ENCODE measurements at places on chromosomes 6 and 20. TPM values are rescaled to one million over a fixed set of nuclear protein-coding genes. Genes with fewer than 3 reads are reported as not detected.

The BPIFB4 gene
- not detected for total RNA-seq

The NOL4L gene
- total RNA-seq, result 15.9 TPM

DNA sequence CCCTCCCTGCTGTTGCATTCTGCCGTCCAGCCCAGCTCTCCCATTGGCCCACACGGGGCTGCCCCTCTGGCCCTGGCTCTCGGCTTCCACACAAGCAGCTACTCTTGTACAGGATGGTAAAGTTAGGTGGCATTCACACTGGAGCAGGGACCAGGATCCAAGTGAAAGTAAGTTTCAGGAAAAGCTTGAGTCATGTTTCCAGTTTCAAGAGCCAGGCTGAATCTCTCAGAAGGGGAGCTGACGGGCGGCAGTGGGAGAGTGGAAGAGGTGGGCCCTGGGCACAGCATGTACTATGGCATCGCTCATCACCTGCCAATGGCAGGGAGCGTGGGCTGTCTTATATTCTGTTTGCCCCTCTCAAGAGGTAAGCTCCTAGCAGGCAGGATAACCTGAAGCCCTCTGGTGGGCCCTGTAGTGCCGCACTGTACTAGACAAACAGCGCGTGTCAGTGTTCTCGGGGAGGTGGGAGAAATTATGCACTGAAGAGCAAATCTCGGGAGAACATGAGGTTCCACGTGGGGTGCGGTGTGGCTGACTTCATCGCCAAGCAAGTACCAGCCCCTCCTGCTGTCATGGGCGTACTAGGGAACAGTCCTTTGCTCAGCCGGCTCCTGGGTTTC, 241.5 kb downstream of the NRN1 start:
- peaks cover 8% of the 10 kb centered on the region for H3K4me1 ChIP-seq
- H3K27me3 ChIP-seq, result no peaks in the 10 kb centered on the region
- no peak for DNase-seq
- no peak overlapping the region for H3K27ac ChIP-seq
- peaks cover 15% of the 10 kb centered on the region for H3K36me3 ChIP-seq

GRCh38 chr20:57481281-57481711, 43.6 kb downstream of the CTCFL start:
- H3K27me3 ChIP-seq, result no peaks in the 10 kb centered on the region
- H3K27ac ChIP-seq, result peak overlapping the region; percentile 44
- H3K36me3 ChIP-seq, result no peaks in the 10 kb centered on the region
- H3K4me3 ChIP-seq, result peak overlapping the region; percentile 45
- peaks cover 34% of the 10 kb centered on the region for H3K4me1 ChIP-seq

DNA sequence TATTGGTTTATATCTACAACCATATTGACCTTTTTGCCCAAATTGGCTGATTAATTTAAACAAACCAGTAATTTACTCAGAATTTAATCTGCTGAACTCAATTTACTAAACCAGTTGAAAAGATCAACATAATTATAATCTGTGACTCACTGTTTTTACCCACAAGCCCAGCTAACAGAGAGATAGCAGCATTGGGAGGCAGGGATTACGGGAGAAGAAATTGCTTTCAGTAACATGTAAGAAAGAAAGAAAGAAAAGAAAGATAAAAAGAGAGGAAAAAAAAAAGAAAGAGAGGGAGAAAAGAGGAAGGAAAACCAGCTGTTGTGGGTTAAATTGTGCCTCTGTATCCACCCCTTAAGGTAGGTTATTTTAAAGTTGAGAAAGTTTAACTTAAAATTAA, 13.3 kb upstream of the RHAG start:
- no peaks in the 10 kb centered on the region for H3K4me1 ChIP-seq
- no peaks in the 10 kb centered on the region for H3K27me3 ChIP-seq
- DNase-seq, result no peak
- no peak overlapping the region for H3K27ac ChIP-seq

DNA sequence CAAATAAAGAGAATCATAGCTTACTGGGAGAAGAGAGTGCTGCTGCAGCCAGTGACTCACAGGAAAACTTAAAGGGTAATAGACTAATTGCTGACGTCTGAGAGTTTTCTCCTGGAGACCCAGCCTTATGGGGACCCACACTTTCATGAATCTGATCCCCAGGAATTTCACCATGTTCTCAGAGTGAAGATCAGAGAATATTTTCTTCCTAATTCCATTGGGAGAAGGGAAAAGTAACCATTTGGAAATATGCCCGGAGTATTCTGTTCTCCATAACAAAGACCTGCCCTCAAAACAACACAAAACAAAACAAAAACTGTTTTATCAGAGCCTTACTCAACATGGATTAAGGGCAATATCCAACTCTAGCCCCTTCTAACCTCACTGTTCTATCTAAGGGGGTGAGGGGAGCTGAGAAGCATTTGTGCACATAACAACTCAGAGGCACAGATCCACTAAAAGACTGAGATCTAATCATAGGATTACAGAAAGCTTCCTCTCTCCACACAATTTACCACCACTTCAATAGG, 168.2 kb upstream of the SSTR4 start:
- H3K4me1 ChIP-seq, result no peaks in the 10 kb centered on the region
- no peak overlapping the region for H3K27ac ChIP-seq
- H3K27me3 ChIP-seq, result no peaks in the 10 kb centered on the region
- no peaks in the 10 kb centered on the region for H3K36me3 ChIP-seq
- H3K4me3 ChIP-seq, result no peak overlapping the region
- DNase-seq, result no peak

GRCh38 chr20:41004531-41005360, 23.9 kb upstream of the TOP1 start:
- no peaks in the 10 kb centered on the region for H3K27me3 ChIP-seq
- no peaks in the 10 kb centered on the region for H3K36me3 ChIP-seq
- H3K4me1 ChIP-seq, result peaks cover 31% of the 10 kb centered on the region
- no peak overlapping the region for H3K27ac ChIP-seq

DNA sequence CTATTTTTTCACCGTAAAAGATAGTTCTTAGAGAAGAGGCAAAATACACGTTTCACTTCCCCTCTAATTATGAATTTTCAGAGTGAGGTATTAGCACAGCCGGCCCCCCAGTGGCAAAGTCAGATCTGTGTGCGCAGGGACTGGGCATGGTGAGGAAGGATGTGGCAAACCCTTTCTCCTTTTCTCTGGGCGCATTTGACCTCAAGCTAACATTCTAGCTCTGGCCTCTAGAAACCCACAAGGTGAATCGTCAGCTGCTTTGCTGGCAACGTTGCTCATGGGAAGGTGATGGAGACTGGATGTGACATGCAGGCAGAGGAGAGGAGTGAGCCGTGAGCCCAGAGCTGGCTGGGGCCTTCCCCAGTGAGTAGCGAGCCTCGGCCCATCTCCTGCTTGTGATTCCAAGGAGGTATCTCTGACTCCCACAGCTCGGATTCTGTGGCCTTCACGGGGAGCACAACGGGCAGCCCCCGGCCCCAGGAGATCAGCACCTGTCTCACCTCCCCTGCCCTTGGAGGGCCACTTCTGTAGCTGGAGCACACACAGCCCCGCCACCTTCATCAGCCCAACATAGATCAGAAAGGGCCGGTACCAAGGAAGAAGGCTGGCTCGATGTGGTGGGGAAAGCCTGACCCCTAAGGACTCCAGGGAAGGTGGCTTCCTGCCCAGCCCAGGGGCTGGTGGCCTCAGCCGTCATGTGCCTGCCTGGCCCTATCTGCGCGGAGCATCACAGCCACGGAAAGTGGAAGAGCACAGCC, 152.8 kb downstream of the TAF4 start:
- H3K4me1 ChIP-seq, result peaks cover 6% of the 10 kb centered on the region
- no peak overlapping the region for H3K27ac ChIP-seq
- no peaks in the 10 kb centered on the region for H3K36me3 ChIP-seq
- DNase-seq, result no peak
